ENCODE measurements at places on chromosomes 1 and 21.

DNA sequence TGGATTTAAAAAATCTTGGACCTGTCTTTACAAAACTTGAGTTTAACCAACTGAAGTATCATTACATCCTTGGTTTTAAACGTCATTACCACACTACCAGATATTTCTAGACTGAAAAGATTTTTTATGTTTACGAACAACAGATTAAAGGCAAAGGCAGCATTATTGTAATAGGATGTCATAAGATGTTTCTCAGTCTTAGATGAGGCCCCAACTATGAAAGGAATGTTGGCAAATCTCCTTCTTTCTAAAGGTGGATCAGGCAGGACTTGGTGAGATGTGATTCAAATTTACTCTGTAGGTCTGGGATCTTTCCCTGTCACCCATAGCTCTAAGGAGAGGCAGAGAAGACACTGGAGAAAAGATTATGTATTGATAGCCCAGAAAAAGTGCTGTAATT lies 417.9 kb downstream of the PTBP2 start:
- DNase-seq, result no peak

- DNase-seq, result no peak
Observed at GRCh38 chr1:26790551-26790953, 2.8 kb downstream of the PIGV start.

- DNase-seq, result no peak
Observed at GRCh38 chr1:228274452-228275178, 66.8 kb downstream of the OBSCN start.

DNA sequence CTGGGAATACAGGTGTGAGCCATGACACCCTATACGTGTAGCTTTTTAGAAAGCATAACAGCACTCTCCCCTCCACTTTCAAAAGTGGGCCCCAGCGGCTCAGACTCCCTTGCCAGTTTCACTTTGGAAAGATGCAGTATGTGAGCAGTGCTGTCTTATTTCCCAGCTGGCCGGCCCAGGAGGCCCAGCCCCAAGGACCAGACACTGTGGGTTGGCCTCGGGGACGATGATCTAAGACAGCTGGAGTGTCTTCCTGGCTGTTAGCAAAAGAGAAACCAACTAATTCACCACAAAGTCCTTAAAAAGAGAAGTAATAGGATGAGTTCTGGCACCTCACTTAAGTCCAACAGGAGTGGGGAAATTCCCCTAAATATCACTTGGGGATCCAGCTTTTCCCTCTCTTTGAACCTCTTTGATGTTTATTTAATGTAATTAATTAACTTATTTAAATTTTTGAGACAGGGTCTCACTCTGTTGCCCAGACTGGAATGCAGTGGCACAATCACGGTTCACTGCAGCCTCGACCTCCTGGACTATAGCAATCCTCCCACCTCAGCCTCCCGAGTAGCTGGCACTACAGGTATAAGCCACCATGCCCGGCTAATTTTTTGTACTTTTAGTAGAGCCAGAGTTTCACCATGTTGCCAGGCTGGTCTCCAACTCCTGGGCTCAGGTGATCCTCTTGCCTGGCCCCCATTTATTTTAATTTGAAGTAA lies 17.6 kb upstream of the CLIC4 start:
- no peak for DNase-seq

- DNase-seq, result peak; percentile 32
Observed at GRCh38 chr1:204989266-204990058, 53.5 kb upstream of the CNTN2 start.

- DNase-seq, result no peak
Observed at GRCh38 chr1:84582802-84583587, 8.8 kb upstream of the CTBS start.

All from stimulated activated CD8-positive, alpha-beta memory T cell treated with anti-CD3 and anti-CD28 coated beads, Interleukin-15, amount 100 ng/mL, for 48 hours (primary cell).